PC-3 (cell line): ENCODE measurements at places on chromosomes 7 and 10. TPM values are rescaled to one million over a fixed set of nuclear protein-coding genes. Genes with fewer than 3 reads are reported as not detected.

- H3K36me3 ChIP-seq = no peaks in the 10 kb centered on the region
- DNase-seq = peak; percentile 94
- 0 out of 2 replicates have a peak overlapping the region, but pooled peaks have one; percentile 2 for H3K27ac ChIP-seq
- peaks cover 36% of the 10 kb centered on the region for H3K4me1 ChIP-seq
- H3K27me3 ChIP-seq = no peaks in the 10 kb centered on the region
- H3K4me3 ChIP-seq = peak overlapping the region; percentile 55
Measured at GRCh38 chr10:52308251-52309031, 5.6 kb upstream of the DKK1 start.

Gene ASB10
- total RNA-seq = not detected in 2 replicates

DNA sequence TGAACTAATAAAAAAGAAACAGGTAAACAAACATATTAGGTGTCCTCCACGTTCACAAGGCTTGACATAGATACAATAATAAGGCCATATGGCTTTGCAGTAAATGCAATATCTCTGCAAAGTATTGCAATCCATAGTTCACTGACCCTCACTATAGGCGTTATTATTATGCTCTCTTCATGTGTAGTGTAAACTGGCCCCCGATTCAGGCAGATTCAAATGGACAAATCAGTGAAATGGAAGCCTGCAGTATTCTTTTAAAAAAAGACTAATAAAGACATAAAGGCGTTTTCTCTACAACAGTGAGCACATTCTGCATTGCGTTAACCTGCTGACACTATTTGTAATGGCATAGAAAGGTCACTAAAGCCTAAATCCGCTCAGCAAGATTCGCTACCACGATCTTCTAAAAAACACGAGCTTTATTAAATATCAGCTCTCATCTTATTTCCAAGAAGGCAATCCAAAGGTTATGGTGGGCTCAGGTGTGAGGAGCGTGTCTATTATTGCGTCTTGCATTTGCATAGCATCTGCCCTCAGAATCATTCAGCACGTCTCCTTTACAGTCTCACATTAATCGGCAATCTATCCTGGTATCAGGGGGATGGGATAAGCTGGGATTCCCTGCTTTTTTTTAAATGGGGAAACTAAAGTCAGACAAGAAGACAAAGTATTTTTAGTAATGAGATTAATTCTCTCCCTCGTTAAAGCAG is 36.2 kb downstream of the FRMD4A start:
- no peaks in the 10 kb centered on the region for H3K36me3 ChIP-seq
- no peaks in the 10 kb centered on the region for H3K27me3 ChIP-seq
- H3K4me3 ChIP-seq = no peak overlapping the region
- DNase-seq = no peak
- no peaks in the 10 kb centered on the region for H3K4me1 ChIP-seq
- H3K27ac ChIP-seq = no peak overlapping the region

DNA sequence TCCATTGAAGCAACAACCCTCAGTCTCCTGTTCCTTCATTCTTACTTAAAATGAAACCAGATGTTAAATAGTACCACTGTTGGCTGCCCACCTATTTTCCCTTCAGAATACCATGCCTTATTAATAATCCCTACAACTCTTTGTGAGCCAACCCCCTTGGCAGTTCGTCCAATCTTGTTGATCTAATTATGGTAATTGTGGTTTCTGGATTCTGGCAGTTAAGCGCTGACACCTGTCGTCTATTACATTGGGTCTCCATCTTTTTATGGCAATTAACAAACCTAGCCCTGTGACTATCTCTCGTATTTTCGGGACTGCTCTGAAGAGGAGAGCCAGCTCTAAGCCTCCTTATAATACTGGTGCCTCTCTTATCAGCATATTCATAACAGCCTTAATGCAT is 432.0 kb downstream of the ATRNL1 start:
- no peaks in the 10 kb centered on the region for H3K36me3 ChIP-seq
- no peak for DNase-seq
- H3K4me3 ChIP-seq = no peak overlapping the region
- H3K27ac ChIP-seq = no peak overlapping the region
- H3K27me3 ChIP-seq = no peaks in the 10 kb centered on the region
- H3K4me1 ChIP-seq = no peaks in the 10 kb centered on the region

- DNase-seq = no peak
- peak overlapping the region; percentile 95 for H3K27ac ChIP-seq
- H3K27me3 ChIP-seq = no peaks in the 10 kb centered on the region
- no peak overlapping the region for H3K4me3 ChIP-seq
- peaks cover 20% of the 10 kb centered on the region for H3K4me1 ChIP-seq
Measured at GRCh38 chr7:44736896-44737295, 11.8 kb upstream of the ZMIZ2 start.
